ENCODE measurements at places on chromosomes 7 and 10. TPM values are rescaled to one million over a fixed set of nuclear protein-coding genes. Genes with fewer than 3 reads are reported as not detected.

FOXP2 gene
- 0.29 TPM for polyA plus RNA-seq

TAS2R4 gene
- 0.17 TPM for polyA plus RNA-seq

FAM131B gene
- 69.6 TPM for polyA plus RNA-seq

IFIT1B gene
- polyA plus RNA-seq: not detected

AMPH gene
- 71.5 TPM for polyA plus RNA-seq

DLG5 gene
- 20.7 TPM for polyA plus RNA-seq

OPN1SW gene
- polyA plus RNA-seq: not detected

PTPRZ1 gene
- polyA plus RNA-seq: 26.3 TPM

TFEC gene
- not detected for polyA plus RNA-seq

GBF1 gene
- 37.1 TPM for polyA plus RNA-seq

CTTNBP2 gene
- 3.2 TPM for polyA plus RNA-seq

OPN4 gene
- 0.27 TPM for polyA plus RNA-seq

GIMAP1 gene
- 1.1 TPM for polyA plus RNA-seq

HTRA1 gene
- polyA plus RNA-seq: 280 TPM

MRLN gene
- polyA plus RNA-seq: not detected

NRG3 gene
- polyA plus RNA-seq: 3.0 TPM

Measured in brain (organoid and tissue), 16 donors.